Vagina (tissue), 2 donors: ENCODE measurements at places on chromosomes 16 and 17. TPM values are rescaled to one million over a fixed set of nuclear protein-coding genes. Genes with fewer than 3 reads are reported as not detected.

DNA sequence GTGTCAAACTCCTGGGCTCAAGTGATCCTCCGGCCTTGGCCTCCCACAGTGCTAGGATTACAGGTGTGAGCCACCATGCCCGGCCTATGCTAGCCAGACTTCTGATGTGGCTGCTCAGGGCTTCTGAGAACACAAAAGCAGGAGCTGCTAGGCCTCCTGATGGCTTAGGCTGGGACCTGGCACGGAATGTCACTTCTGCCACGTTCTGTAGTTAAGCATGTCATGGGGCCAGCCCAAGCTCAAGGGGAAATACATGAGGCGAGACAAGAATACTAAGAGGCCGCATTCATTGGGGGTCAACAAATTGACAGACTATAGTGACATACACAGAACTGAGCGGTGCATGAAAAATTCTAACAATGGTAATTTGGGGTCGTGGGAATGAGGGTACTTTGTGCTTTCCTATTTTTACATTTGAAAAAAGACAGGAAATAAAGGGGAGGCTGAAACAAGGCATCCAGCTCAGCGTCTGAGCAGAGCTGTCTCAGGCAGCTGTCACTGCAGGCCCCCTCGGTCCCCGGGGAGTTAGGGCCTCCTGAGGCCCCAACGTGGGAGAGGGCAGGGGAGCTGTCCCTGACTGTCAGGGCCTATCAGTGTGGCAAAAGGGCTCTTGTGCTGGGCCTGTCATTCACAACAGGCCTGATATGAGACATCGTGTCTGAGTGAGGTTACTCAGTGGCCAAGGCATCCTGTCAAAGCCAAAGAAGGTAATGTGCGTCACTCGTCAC lies 26.4 kb downstream of the CFAP20 start:
- no peak for DNase-seq

Gene MSLN
- total RNA-seq: not detected

Gene GPR142
- 0.98 TPM for total RNA-seq

DNA sequence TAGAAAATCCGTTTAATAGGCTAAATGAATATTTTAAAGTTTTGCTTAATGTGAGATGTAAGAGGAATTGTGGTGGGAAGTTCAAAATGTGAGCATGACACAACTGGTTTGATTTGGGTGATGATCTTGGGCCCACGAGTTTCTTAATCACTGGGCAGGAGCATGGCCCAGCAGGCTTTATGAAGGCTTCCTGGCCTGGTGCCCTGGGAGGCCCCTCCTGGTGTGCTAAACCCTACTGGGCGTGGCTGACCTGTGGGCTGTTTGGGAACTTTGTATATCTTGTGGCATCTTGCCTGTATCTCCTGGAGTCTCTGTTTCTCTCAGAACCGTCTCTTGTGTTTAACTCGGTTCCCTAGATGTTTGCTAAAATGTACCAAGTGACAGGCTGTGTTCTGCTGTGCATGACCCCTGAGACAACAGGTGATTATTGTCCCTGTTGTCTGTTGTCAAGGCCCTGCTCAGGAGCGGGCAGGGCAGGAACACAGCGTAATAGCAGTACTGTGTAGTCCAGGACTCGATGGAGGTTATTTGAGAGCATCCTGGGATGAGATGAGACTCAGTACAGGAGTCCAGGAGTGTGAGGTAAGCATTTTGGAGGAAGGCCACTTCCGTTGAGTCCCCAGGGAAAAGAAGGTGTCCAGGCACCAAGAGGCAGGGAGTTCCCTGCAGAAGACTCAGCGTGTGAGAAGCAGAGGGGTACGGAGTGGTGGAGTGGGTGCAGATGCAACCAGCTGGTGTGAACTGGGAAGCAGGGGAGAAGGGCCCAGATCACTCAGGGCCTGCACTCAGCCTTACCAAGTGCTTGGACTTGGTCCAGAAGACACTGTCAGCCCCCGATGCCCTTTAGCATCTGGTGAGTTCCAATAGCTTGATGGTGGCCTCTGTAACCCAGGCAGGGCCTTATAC lies 48.5 kb downstream of the B9D1 start:
- no peak for DNase-seq

- DNase-seq: no peak
Observed at GRCh38 chr17:69606142-69606800, 191.8 kb downstream of the MAP2K6 start.
